ENCODE measurements at places on chromosomes 5 and 9.

GRCh38 chr9:120982836-120983235 lies 56.2 kb upstream of the TRAF1 start:
- DNase-seq, result no peak

GRCh38 chr5:102229685-102230084 lies 66.4 kb downstream of the SLCO4C1 start:
- DNase-seq, result no peak

GRCh38 chr5:123987956-123988355 lies 476.0 kb downstream of the CSNK1G3 start:
- DNase-seq, result no peak

- no peak for DNase-seq
Observed at GRCh38 chr5:159671886-159672285, 244.4 kb upstream of the ADRA1B start.

- no peak for DNase-seq
Observed at GRCh38 chr9:131835151-131835910, 95.5 kb upstream of the RAPGEF1 start.

DNA sequence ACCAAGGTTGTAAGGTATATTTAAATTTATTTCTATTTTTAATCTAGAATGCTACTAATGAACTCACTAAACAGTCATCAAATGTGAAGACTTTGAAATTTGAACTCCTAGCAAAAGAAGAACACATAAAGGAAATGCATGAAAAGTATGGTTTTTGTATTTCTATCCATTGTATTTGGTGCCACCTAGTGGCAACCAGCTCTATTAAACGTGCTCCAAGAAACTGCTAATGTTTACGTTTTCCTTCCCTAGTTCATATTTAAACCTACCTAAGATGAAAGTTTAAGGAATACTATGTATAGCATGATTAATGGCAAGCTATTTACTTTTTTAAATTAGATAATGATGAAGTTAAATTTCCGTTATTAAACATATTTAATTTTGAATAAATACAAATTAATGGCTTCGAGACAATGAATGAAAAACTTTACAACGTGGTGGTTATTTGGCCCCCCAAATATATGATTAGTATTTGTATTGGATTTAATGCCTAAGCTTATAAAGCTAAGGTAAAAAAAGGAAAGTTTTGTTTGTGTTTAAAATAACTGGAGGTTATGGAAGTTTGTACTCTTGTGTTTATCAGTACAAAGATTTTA lies 115.9 kb upstream of the SH3GL2 start:
- no peak for DNase-seq

DNA sequence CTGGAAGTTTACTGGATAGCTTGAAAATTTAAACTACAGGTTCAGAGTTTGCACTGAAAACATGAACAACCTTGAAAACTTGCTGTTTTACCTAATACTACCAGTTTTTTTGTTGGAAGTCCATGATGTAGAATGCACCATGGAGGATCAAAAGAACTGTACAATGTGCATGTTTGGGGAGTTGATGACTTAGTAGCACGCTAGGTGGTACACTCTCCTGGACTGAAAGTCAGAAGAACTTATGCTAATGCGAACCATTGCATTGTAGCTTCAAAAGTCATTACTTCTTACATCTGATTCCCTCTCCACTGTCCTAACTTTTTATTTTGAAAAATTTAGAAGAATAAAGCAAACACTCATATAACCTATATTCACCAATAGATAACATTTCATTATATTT lies 211.0 kb downstream of the OSTF1 start:
- DNase-seq, result no peak

GRCh38 chr5:82387819-82388166 lies 109.6 kb upstream of the RPS23 start:
- no peak for DNase-seq

- no peak for DNase-seq
Observed at GRCh38 chr9:99307851-99308250, 85.8 kb downstream of the SEC61B start.

GRCh38 chr5:71864730-71865601 lies 145.9 kb downstream of the CARTPT start:
- DNase-seq, result no peak

DNA sequence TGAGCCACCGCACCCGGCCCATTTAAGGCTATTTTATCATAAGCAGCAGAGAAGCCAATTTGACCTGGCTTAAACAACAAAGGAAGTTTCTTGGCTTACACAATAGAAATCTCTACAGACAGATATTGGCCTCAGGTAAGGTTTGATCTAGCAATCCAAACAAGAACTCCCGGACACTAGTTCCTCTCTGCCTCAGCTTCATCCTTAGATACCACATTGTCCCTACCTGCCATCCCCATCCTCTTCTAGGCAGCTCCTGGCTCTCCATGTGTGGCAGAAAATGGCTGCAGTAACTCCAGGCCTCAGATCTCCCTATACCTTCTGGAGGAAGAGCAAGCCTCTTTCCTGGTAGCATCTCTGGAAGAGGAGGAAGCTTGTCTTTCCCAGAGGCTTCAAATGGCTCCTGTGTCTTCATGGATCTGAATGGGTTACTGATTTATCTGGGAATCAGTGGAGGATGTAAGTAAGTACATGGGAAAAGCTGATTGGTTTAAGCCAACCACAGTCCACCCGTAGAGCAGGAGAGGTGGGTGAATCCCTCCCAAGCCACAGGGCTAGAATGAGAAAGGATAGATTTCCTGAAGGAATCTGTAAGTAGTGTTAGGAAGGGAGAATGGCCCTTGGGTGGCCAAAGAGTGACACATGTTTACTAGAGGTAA lies 26.7 kb upstream of the AOPEP start:
- DNase-seq, result no peak

- no peak for DNase-seq
Observed at GRCh38 chr5:62289813-62290212, 16.2 kb upstream of the KIF2A start.

- no peak for DNase-seq
Observed at GRCh38 chr5:5342784-5343183, 79.7 kb upstream of the ICE1 start.

DNA sequence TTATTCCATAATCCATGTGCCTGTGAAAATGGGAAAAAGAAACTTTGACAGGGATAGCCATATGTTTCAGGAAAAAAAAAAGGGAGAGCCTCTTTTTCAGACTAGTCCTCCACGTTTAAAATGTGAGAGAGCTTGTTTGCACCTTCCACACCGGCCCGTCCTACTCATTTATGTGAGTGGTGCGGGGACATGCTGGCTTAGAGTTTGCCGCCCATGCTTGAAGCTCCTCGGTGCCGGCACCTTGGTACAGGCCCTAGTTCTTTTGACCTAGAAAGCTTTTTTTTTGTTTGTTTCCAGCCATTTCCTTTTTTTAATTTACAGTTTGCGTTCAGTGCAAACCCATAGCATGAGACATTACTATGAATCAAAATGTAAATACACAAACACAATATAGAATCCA lies 27.8 kb downstream of the PSAT1 start:
- no peak for DNase-seq

Data from sciatic nerve (tissue), 2 donors.